Bronchus fibroblast of lung (primary cell): ENCODE measurements at places on chromosomes 1 and 21. TPM values are rescaled to one million over a fixed set of nuclear protein-coding genes. Genes with fewer than 3 reads are reported as not detected.

Gene CDK18
- total RNA-seq: 0.15 and 0.50 TPM in 2 replicates

Gene RGS13
- not detected in 2 replicates for total RNA-seq

Gene FAM72D
- 3.2 and 4.0 TPM in 2 replicates for total RNA-seq

Gene S100A4
- 108 and 141 TPM in 2 replicates for total RNA-seq
